ENCODE measurements at places on chromosomes 13 and 19. TPM values are rescaled to one million over a fixed set of nuclear protein-coding genes. Genes with fewer than 3 reads are reported as not detected.

GRCh38 chr13:27283906-27284493 is 13.4 kb downstream of the RASL11A start:
- H3K36me3 ChIP-seq: no peaks in the 10 kb centered on the region
- no peak for DNase-seq
- H3K4me1 ChIP-seq: no peaks in the 10 kb centered on the region
- no peak overlapping the region for H3K4me3 ChIP-seq

- H3K4me3 ChIP-seq: no peak overlapping the region
- DNase-seq: no peak
- H3K27ac ChIP-seq: no peak overlapping the region
- peaks cover 14% of the 10 kb centered on the region for H3K4me1 ChIP-seq
- H3K27me3 ChIP-seq: no peaks in the 10 kb centered on the region
Observed at GRCh38 chr13:98305670-98306069, 128.6 kb upstream of the RNF113B start.

GRCh38 chr19:39471756-39472536 is 8.7 kb upstream of the TIMM50 start:
- DNase-seq: no peak
- H3K4me1 ChIP-seq: no peaks in the 10 kb centered on the region
- H3K27ac ChIP-seq: no peak overlapping the region
- no peaks in the 10 kb centered on the region for H3K27me3 ChIP-seq

DNA sequence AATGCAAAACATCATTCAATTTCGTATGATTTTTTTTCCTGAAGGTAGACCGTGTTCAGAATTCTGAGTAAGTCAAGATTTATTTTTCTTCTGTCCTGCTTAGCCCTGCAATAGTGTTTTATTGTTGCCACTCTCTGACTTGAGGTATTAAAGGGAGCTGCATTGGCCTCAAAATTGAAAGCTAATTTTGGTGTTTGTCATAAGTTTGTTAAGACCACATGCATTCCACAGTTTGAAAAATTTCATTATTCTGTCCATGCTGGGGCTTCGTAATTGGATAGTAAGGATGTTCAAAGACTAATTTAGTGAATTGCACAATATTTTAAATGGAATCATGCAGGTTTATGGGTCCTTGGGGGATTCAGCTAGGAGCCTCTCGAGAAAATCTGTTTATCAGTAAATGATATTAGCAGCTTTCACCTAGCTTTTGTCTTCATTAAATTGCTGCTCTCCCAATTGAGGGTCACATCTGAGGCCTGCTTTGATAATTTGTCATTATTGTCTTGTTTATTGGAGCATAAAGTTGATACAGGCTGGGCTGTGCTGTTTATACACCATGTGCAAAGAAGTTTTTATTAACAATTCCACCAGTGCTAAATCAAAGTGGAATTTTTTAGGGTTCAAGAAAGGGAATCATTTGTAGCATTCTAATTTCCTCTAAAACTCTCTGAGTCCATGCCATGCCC is 339.8 kb upstream of the OBI1 start:
- peaks cover 44% of the 10 kb centered on the region for H3K27me3 ChIP-seq
- no peak overlapping the region for H3K4me3 ChIP-seq
- H3K4me1 ChIP-seq: peaks cover 8% of the 10 kb centered on the region
- peak; percentile 44 for DNase-seq

GRCh38 chr13:25660996-25661395 is 289.2 kb downstream of the ATP8A2 start:
- no peaks in the 10 kb centered on the region for H3K4me1 ChIP-seq
- no peak for DNase-seq
- no peaks in the 10 kb centered on the region for H3K36me3 ChIP-seq

GRCh38 chr13:35810321-35810720 is 320.9 kb downstream of the DCLK1 start:
- H3K27ac ChIP-seq: no peak overlapping the region
- peaks cover 10% of the 10 kb centered on the region for H3K4me1 ChIP-seq
- no peak for DNase-seq
- H3K36me3 ChIP-seq: no peaks in the 10 kb centered on the region

DNA sequence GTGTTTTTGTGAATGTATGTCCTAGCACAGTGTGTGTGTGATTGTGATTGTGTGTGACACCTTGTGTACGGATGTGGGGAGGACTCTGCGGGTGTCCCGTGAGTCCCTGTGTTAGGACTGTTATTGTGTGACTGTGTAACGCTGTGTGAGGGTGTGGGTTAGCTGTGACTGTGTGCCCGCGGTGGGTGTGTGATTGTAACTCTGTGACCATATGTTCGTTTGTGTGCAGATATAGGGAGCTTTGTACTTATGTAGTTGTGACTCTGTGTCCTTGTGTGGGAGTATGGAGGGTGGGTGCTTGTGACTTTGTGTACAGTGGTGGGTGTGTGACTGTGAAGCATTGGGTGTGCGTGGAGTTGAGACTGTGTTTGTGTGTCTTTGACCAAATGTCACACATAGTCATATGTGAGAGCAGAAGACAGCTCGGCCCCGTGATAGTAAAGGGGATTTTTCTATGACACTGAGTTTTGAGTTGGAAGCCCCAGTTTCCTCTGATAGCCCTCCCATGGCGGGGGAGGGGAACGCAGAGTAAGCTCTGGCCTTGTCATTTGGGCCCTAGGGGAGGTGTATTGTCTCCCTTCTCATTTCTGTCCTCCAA is 949 bp upstream of the ZNF260 start:
- peak overlapping the region; percentile 77 for H3K4me3 ChIP-seq
- H3K27me3 ChIP-seq: no peaks in the 10 kb centered on the region
- DNase-seq: peak; percentile 14
- no peaks in the 10 kb centered on the region for H3K4me1 ChIP-seq

GRCh38 chr13:40874138-40874779 is 84.8 kb downstream of the SLC25A15 start:
- no peaks in the 10 kb centered on the region for H3K36me3 ChIP-seq
- peak; percentile 2 for DNase-seq
- no peaks in the 10 kb centered on the region for H3K27me3 ChIP-seq
- no peak overlapping the region for H3K27ac ChIP-seq
- H3K4me1 ChIP-seq: no peaks in the 10 kb centered on the region

DNA sequence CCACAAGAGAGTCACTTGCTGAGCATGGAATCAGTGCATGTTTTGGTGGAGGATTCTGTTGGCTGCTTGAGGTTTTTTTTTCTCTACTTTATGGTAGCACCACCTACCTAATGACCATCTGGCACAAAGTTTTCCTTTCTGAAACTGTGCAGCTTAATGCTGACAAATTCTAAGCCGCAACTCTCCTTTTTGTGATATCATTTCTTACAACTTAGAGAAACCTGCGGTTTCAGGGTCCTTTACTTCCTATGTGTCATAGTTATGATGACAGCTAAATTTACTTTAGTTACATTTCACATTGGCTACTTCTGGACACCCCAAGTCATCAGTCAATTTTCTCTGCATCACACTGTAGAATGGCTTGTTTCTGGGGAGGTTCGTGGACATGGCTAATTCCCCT is 115.4 kb upstream of the TMTC4 start:
- no peak for DNase-seq
- H3K27ac ChIP-seq: no peak overlapping the region

DNA sequence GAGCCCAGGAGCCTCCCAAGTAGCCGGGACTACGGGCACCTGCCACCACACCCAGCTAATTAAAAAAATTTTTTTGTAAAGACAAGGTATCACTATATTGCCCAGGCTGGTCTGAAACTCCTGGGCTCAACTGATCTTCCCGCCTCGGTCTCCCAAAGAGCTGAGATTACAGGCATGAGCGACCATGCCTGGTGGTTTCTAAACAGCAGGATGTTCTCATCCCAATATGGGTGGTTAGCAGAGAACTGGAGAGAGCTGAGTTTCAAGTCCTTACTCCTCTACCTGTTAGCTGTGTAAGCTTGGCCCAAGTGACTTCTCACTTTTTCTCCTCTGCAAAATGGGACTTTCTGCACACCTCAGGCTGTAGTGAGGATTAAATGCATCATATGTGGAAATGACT is 8.0 kb downstream of the TMEM91 start:
- H3K36me3 ChIP-seq: peaks cover 4% of the 10 kb centered on the region
- no peaks in the 10 kb centered on the region for H3K4me1 ChIP-seq
- no peak overlapping the region for H3K4me3 ChIP-seq
- DNase-seq: no peak

GRCh38 chr13:50783717-50784290 is 59.7 kb downstream of the DLEU7 start:
- no peaks in the 10 kb centered on the region for H3K27me3 ChIP-seq
- H3K4me3 ChIP-seq: no peak overlapping the region
- no peaks in the 10 kb centered on the region for H3K4me1 ChIP-seq
- no peak overlapping the region for H3K27ac ChIP-seq
- H3K36me3 ChIP-seq: no peaks in the 10 kb centered on the region
- DNase-seq: no peak

GRCh38 chr13:108609353-108609752 is 20.1 kb upstream of the MYO16 start:
- H3K4me1 ChIP-seq: no peaks in the 10 kb centered on the region
- no peaks in the 10 kb centered on the region for H3K36me3 ChIP-seq
- peak; percentile 41 for DNase-seq
- no peak overlapping the region for H3K27ac ChIP-seq
- H3K27me3 ChIP-seq: no peaks in the 10 kb centered on the region

- H3K27ac ChIP-seq: no peak overlapping the region
- DNase-seq: no peak
- H3K36me3 ChIP-seq: no peaks in the 10 kb centered on the region
- H3K4me1 ChIP-seq: peaks cover 4% of the 10 kb centered on the region
Observed at GRCh38 chr13:97460004-97460775, 26.2 kb downstream of the RAP2A start.

DNA sequence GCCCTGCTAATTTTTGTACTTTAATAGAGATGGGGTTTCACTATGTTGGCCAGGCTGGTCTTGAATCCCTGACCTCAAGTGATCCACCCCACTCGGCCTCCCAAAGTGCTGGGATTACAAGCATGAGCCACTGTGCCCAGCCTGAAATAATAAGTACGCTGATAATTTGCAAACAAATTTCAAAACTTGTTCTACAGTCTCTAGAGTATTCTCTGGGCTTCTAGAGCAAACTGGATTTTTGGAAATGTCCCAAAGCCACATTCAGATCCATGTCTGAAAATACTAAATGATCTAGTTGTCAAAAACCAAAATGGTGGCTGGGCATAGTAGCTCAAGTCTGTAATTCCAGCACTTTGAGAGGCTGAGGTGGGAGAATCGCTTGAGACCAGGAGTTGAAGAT is 39.9 kb upstream of the PSPC1 start:
- H3K4me3 ChIP-seq: no peak overlapping the region
- H3K27me3 ChIP-seq: no peaks in the 10 kb centered on the region
- peaks cover 16% of the 10 kb centered on the region for H3K36me3 ChIP-seq

- peak; percentile 62 for DNase-seq
- no peak overlapping the region for H3K27ac ChIP-seq
- H3K4me1 ChIP-seq: peaks cover 3% of the 10 kb centered on the region
- H3K36me3 ChIP-seq: no peaks in the 10 kb centered on the region
- no peak overlapping the region for H3K4me3 ChIP-seq
- H3K27me3 ChIP-seq: no peaks in the 10 kb centered on the region
Observed at GRCh38 chr13:60765700-60766411, 368.8 kb downstream of the TDRD3 start.

The PABPC3 gene
- total RNA-seq: not detected

The GPR12 gene
- not detected for total RNA-seq

The FAM216B gene
- total RNA-seq: not detected

The KIR3DL1 gene
- total RNA-seq: not detected

The CACNG6 gene
- not detected for total RNA-seq

The PDX1 gene
- not detected for total RNA-seq

The JSRP1 gene
- total RNA-seq: not detected

The CD33 gene
- total RNA-seq: not detected

The PRTN3 gene
- not detected for total RNA-seq

All from A673 (cell line).